ENCODE measurements at places on chromosomes 2 and 18.

- DNase-seq: no peak
Observed at GRCh38 chr2:239151201-239152131, 249.4 kb downstream of the HDAC4 start.

- no peak for DNase-seq
Observed at GRCh38 chr2:152344579-152345195, 9.7 kb downstream of the FMNL2 start.

GRCh38 chr18:2360861-2361260, 210.4 kb downstream of the METTL4 start:
- no peak for DNase-seq

DNA sequence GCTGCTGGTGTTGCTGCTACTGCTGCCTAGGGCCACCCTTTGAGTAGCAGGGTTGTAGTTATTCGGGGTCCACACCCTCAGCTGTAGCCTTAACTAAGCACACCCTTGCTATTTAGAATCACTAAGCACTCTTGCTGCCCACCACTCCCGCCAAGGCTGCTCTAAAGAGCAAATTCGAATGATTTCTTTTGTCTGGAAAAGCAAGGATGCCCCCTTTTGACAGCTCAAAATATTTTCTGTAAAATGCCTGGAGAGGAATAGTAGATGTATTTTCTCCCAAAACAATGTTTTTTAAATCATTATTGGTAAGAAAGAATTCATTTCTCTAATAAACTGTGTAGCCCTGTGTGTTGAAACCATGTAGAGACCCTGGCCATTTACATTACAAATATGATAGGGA, 80.8 kb upstream of the PAPOLG start:
- no peak for DNase-seq

GRCh38 chr2:136495636-136496035, 269.7 kb upstream of the THSD7B start:
- no peak for DNase-seq

- DNase-seq: peak; percentile 59
Observed at GRCh38 chr2:190781604-190782198, 98.9 kb upstream of the GLS start.

DNA sequence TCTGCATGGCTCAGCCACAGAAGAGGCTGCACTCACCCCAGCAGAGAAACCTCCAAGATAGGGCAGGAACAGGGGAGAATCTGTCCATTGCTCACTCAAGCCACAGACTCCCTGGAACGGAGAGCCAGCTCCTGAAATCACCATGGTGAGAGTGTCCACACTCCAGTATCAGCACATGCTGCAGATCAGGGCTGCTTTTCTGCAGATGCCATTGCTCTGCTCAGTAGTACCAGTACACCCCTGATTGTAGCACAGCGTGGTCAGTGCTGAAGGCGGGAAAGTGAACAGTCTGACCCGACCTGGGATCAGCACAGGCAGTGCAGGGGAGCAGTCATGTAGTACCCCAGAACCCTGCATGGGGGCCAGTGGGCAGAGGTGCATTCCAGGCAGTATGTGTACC, 73.9 kb downstream of the GYPC start:
- DNase-seq: no peak

GRCh38 chr2:198945496-198945895, 512.2 kb downstream of the SATB2 start:
- DNase-seq: no peak

DNA sequence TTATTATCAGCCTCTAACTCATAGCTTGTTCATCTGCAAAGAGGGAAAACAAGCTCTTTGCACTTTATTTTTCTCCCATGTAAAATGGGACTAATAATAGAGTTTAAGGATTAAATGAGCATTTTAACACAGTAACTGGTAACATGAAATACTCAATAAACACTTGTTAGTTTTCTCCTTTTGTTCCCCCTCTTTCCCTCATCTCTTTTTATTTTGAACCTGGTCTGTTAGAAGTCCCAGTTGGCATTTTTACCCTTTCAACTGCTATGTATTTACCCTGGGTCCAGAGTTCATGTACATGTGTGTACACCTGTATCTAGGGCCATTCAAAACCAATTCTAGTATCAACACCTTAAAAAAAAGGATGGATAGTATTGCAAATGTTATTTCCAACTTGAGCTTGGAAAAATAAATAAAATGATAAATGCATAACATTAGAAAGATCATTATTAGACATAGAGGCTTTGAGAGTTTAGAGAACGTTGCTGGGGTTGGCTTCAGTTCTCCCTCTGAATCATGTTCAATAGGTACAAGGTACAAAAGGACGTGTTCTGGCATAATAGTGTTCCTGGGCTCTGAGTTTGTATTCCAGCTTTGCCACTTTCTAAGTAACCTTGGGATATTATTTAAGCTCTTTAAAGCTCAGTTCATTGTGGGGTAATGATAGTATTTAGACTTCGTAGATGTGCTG, 5.2 kb upstream of the VPS54 start:
- no peak for DNase-seq

DNA sequence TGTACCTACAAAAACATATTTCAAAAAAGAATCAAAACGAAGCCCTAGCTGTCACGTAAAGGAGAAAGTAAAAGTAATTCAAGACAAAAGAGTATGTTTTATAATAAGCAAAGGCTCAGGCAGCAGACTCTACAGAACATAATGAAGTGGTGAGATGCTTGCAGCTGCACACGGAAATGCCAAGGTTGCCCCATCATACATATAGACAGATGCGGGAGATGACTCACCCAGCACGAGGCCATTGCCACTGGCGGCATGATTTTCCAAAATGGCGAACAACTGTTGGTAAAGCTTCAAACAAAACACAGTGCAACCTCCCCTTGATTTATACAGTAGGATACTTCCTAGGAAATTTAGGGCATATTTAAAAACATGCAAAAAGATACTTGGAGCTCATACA, 26.0 kb upstream of the C1QL2 start:
- no peak for DNase-seq

- no peak for DNase-seq
Observed at GRCh38 chr2:73964223-73964622, 20.5 kb upstream of the TET3 start.

- DNase-seq: no peak
Observed at GRCh38 chr2:9318461-9319337, 104.6 kb downstream of the ITGB1BP1 start.

- no peak for DNase-seq
Observed at GRCh38 chr18:77482190-77483085, 232.8 kb downstream of the GALR1 start.

GRCh38 chr2:223230352-223230751, 178.4 kb downstream of the KCNE4 start:
- DNase-seq: peak; percentile 65

- DNase-seq: no peak
Observed at GRCh38 chr2:177573120-177573519, 180.5 kb downstream of the AGPS start.

DNA sequence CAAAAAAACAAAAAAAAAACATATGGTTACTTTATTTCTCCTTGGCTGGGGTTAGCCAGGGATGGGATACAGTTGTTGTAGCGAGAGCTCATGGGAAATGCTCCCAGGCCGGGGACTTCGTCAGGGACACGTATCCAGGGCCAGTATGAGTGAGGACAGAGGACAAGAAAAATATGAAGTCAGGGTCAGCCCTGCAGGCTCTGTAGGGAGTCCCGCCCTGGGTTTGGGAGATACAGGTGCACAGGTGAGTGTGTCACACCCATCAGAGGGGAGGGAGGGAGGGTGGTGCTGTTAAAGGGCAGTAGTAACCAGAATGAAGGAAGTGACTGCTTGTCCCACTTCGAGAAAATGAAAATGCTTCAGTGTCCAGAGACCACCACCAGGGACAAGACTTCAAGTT, 55.6 kb upstream of the RBM44 start:
- DNase-seq: no peak

DNA sequence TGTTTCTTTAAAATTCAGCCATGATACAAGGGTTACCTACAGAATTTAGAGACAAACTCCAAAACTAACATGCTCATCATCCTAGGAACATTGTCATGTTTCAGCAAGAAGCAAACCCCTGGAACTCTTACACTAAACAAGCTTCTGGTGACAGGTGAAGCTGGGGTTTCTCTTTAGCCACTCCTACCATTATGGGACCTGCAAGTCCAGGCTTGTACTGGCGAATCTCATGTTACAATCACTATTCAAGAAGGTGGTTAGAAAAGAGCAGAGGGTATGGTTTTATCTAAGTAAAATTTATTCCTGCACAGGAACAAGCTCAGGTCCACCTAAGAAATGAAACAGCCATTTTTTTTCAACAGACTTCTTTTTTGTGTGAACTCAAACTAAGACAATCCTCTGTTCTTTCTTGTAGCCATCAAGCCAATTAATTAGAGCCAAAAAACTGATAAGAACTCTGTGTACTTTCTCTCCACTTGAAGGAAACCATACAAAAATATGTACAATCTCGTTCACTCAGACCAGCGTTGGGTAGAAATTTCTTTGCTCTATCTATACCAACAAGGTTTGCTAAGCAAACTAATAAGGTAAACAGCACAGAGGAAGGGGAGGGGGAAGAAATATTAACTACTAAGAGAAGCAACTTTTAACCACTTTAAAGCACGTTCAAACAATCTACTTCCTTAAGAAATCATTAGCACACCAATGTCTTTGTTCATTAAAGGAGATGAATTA, 63.3 kb upstream of the NEDD4L start:
- DNase-seq: peak; percentile 8

- peak; percentile 63 for DNase-seq
Observed at GRCh38 chr18:23377669-23378301, 75.3 kb upstream of the RIOK3 start.

GRCh38 chr2:192254444-192254843, 59.7 kb upstream of the TMEFF2 start:
- DNase-seq: no peak

DNA sequence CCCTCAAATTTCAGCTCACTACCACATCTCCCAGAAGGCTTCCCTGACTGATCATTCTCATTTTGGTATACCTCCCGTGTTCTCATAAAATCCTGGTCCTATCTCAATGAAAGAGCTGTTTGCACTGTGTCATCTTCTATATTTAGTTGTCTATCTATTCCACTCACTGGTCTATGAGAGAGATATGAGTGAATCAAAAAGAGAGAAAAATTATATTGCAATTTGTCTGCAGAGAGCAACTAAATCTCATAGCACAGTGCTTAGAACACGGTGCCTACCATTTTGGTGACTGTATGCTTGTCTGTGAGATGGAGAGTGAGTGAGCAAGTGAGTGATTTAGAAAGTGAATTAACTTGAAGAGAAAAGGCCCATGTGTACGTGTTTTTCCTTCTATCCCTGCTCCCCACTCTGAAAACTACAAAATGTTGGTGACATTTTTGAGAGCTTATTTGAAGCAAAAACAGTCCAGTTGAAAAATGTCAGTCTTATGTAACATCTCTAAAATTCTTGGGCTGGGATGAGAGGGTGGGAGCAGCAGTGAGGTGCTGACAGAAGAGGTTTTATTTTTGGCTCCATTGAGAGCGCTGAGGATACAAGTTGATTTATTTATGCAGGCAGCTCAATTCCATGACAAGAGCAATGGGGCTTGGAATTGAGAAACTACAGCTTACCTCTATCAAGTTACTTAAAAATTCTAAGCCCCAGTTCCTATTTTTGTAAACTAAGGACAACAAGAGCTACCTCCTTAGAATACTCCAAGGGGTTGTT, 373.5 kb upstream of the CHST9 start:
- no peak for DNase-seq

DNA sequence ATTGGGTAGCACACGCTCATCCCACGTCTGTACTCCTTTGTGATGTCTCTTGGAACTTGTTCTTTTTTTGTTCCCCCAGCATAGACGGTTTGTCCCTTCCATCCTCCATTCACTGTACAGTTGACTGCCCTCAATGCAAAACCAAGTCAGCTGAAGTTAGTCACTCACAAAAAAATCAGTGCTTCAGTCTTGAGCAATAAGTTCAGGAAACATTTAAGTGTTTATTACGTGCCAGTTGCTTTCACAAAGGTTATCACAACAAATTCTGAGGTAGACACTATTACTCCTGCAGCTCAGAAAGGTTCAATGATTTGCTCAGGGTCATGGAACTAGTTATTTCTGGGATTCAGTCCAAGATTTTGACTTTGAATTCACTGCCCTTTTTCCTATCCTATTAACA, 102.2 kb downstream of the PDE1A start:
- DNase-seq: no peak

- DNase-seq: no peak
Observed at GRCh38 chr2:240598311-240598911, 11.9 kb downstream of the CAPN10 start.

- no peak for DNase-seq
Observed at GRCh38 chr2:162198239-162198638, 45.0 kb downstream of the FAP start.

DNA sequence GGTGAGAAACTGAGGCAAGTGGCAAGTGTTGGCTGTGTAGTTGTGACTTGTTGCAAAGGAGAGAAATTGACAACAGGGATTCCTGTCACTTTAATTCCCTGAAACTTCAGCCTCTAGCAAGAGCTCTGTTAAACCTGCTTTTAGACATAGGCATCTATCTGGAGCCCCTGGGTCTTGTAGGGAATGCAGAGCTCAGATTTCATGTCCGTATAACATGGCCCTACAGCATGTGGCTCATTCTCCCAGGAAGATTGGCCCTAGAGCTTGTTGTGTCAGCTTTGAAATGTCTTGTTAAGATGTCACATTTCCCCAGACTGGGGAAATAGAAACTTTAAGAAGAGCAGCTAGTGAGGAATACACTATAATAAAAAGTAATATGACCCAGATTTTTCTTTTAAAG, 115.8 kb downstream of the POLE4 start:
- no peak for DNase-seq

DNA sequence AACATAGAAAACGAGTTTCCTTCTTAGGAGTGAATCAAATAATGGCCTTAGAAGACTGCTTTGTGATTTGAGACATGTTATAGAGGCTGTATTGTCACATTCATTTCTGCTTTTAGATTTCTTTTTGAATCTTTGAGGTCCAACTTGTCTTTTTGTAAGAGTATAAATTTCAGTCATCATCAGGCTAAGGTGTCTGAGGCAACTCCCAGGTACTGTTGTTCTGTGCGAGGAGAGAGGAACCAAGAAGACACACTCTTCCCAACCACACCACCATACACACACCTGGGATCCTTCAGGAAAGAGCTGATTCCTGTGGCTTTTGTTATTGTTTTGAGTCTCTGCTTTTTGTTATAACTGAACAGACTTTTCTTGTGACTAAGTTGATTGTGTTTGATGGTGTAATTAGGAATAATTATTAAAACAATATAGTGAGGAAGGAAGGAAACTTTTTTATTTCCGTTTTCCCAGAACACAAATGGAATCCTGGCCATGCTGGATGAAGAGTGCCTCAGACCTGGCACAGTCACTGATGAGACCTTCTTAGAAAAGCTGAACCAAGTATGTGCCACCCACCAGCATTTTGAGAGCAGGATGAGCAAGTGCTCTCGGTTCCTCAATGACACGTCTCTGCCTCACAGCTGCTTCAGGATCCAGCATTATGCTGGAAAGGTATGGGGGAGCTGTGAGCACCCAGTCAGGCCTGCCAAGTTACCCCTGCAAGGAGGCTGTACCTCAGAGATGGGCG, 140.4 kb downstream of the MYO1B start:
- DNase-seq: no peak

DNA sequence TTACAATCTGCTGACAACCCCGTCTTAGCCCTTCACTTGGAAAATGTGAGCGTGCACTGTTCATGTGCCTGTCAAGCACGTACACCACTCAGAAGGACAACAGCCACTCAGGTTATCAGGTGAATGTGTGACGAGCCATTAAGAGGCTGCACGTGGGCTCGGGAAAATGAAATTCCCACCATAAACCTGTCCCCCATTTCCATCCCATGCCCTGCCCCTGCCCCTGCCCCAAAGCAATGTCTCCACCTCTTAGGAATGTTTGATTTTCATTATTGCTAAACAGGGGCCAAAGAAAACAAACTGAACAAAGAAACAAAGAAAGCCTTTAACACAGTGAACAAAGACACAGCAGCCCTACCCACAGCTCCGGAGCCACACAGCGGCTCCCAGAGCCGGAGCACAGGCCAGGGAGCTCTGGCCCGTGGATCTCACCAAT, 90.5 kb downstream of the TMEM18 start:
- no peak for DNase-seq
